ENCODE measurements at places on chromosomes 6 and 20.

GRCh38 chr6:144297511-144298100, 12.5 kb downstream of the UTRN start:
- DNase-seq = no peak

GRCh38 chr6:163289447-163289846, 125.1 kb upstream of the QKI start:
- DNase-seq = no peak

DNA sequence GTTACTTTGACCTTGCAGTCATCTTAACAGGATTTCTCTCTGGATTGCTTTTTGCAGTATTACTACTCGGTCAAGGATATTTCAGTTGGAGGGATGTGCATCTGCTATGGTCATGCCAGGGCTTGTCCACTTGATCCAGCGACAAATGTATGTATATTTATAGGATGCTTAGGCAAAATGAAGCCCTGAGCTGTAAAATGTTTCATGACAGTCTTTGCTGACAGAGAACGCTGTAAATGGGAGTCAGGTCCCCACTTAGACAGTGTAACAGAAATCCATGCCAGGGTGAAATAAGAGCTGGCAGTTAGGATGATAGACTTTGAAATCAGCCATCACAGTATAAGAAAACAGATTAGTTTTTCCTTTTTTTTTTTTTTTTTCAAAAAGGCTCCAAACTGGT, 264.0 kb downstream of the LAMA2 start:
- no peak for DNase-seq

GRCh38 chr6:149252622-149253021, 64.9 kb upstream of the TAB2 start:
- DNase-seq = no peak

DNA sequence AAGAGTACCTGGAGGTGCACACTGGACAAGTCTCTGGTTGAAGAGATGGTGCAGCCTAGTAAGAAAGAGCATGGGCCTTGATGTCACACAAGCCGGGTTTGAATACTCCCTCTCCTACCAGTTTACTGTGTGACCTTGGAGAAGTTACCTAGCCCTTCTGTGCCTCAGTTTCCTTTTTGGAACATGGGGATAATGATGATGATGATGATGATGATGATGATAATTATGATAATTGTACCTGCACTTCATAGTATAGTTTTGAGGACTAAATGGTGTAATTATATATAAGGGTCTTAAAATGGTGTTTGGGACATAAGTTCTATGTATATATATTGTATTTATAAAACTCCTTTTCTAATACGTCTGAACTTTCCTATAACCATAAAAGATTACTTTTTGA, 41.7 kb downstream of the POPDC3 start:
- no peak for DNase-seq

DNA sequence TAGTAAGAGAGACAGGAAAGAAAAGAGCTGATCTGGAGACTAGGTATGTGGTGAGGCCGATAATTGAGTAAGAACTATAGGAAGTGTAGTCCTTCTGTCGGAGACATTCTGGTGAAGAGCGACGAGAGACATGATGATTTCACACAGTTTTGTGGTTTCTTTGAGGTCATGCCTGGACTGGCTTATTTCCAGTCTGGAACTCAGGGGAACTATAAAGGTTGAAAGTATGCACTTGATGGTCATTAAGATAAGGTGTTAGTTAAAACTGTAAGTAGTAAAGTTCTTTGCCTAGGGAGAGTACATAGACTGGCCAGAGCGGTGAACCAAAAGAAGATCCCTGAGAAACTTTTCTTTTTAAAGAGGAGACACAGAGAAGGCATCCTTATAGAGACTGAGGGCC, 68.8 kb downstream of the RFX6 start:
- DNase-seq = no peak

GRCh38 chr6:148151896-148152643, 190.6 kb upstream of the SASH1 start:
- DNase-seq = no peak

DNA sequence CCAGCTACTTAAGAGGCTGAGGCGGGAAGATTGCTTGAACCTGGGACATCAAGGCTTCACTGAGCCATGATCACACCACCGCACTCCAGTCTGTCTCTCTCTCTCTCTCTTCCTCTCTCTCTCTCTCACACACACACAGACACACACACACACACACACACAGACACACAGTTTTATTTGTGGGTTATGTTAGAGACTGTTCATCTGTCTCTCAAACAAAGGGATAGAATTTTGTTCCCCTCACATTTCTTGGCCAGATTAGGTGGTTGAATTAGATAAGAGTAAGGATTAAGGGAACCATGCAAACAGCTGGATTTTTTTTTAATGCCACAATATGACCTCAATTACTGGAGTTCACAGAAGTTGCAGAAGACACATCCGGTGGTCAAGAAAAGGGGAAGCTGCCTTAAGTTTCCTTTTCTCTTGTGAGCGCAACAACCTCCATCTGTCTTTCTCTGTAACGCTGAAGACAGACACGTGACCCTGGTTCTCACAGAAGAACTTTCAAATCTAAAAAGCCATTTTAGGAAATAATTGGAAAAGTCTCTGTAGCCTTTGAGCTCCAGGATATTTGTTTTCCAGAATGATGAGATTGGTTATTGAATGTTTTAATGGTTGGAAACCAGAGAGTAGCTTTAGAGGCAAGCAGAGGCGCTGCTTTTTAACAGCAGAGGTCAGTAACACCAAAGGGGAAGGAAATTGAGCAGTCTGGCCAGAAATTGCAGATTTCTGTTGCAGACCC, 32.9 kb upstream of the LGSN start:
- no peak for DNase-seq

- DNase-seq = peak; percentile 44
Measured at GRCh38 chr6:117605169-117605826, 3.0 kb upstream of the GOPC start.

- DNase-seq = no peak
Measured at GRCh38 chr20:32626859-32627636, 41.9 kb upstream of the NOL4L start.

GRCh38 chr6:103707596-103708325, 1152.0 kb downstream of the HACE1 start:
- DNase-seq = no peak

DNA sequence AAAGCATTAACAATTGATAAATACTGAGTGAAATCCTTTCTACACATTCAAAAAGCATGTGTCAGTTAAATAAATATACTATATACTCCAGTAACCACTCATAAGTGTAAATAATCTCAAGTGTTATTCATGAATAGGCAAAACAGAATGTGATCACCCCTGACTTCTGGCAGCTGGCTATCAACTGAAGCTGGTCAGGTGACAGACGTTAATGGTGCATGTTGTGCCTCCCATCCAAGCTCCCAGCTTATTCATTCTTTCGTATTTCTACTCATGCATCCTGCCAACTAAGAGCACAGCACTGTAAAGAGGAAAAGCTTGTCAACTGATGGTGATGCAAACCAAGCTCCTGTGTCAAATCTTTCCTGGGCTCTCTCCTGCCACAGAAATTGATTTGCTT, 7.7 kb downstream of the PSMB1 start:
- no peak for DNase-seq

DNA sequence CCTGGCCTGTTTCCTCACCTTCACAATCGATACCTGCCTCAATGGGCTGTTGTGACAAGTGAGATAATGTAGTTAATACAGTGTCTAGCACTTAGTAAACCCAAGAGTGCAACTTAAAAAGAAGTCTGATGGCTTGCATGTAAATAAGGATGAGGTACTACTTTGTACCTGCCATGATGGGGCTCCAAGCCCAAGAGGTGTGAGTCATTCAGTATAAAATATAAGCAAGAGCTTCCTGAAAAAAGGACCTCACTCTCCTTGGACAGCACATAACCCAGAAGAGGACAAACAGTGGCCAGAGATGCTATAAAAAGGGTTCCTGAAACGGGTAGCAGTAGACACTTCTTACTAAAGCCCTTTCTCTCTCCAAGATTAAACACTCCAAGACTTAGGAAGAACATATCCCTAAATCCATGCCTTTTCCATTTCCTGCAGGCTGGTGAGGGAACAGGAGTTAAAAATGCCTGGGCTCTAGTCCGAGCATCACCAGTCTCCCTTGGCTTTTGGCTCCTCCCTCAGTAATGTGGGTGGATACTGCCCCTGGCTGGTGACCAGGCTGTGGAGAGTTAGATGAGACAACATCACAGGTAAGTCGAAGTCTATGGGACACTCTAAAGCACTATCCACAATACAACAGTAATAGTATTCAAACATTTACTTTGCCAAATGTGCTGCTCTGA, 4.3 kb downstream of the UBE2V1 start:
- no peak for DNase-seq

DNA sequence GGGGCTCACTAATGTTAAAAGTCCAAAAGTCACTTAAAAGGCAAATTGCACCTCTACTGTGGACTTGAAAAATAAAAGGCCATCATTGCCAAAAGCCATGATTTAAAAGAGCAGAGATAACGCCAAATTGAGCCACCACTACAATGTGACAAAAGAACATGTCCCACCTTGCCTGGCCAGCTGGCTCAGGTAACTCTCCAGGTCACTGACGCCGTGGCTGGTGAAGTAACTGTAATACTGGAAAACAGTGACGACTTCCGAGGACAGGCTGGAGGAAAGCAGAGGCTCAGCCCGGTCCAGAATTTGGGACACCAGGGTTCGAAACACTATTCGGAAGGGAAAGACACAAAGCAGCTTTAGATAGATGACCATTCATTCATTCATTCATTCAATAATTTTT, 29.3 kb upstream of the ARMH2 start:
- DNase-seq = no peak

GRCh38 chr20:53751620-53752318, 158.1 kb upstream of the ZNF217 start:
- DNase-seq = no peak

DNA sequence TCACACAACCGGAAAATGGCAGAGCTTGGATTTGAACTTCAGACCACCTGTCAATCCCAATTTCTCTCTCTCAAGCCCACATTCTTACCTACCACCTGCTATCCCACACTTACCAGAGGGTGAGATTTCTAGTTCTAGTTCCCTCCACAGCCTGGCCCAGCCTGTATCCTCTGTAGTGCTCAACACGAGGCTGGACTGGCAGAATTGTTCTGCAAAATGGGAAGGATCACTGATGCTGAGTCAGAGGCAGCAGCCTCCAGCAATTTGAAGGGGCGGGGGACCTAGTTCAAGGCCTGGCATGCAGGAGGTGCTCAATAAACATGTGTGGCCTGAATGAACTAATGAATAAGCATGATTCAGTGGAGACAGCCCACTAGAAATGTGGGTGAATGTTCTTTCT, 53.6 kb upstream of the TTPAL start:
- DNase-seq = no peak

DNA sequence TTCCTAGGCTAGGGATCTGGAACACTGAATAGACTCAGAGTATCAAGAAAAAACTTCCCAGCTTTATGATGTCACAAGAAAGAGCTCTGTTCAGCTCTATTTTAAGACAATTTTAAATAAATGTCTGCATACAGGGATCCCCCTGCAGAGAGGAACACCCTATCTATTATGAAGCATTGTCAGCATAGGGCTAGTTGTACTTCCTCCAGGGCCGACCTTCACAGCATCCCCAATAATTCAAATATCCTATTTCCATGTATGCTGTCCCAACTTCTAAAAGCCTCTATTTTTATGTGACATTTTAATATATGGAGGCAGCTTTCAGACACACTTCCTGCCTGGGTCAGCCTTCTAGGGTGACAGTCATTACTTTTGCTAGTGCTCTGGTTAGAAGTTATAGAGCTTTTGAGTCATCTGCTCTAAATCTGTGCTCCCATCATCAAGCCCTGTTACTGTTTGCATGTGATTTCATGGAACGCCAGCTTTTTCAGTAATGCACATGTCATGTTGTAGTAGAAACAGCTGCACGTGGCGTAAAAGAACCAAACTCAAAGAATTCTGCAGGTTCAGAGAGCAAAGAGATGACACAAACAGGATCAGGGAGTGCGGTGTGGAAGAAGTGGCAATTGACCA, 189.2 kb downstream of the ADGB start:
- DNase-seq = no peak

DNA sequence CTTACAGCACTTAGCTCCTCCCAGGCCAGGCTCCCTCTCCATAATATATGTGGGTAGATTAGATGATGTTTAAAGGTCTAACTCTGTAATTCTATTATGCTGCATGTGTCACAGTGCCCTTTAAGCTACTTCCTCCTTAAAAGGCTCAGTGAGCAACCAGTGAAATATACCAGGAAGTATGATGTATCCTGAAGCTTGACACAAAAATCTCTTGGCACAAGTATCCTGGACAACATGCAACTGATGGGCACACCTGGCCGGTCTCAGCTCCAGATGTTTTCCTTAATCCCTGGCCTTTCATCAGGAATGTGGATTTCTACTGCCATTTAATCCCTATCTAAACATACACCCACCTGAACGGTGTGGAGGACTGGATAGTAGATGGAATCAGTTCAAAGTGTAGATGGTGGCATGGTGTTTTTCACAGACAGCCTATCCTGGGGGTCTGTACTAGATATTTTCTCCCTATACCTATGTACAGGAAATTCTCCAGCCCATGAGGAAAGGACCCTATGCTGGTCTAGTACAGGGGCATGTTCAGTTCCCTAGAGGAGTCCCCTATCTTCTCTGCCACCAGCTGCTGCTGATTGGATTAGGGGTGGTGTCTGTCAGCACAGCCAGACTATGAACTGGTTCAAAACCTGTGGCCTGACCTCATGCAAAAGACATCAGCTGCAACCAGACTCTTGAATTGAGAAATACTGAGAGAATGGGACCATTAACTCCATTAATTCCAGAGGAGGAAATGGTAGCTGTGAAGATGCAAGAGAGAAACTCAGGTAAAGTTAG, 59.4 kb upstream of the CITED2 start:
- no peak for DNase-seq

DNA sequence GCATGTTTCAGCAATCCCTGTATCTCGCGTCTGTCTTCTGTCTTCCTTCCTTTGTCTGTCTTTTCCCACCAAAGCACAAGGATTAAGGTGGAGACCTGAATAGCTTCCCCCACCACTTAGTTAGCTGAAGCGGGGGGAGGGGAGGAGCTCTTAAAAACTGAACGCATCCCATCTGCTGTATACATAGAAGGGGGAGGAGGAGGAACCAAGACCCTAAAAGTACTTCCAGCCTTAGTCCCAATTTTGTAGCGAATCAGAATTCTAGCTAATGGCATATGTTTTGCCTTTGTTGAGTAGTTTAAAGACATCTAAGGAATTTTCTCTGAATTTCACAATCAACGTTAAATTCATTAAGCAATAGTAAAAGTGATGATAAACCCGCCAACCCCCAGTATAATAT, 47.9 kb downstream of the GNAS start:
- DNase-seq = no peak

DNA sequence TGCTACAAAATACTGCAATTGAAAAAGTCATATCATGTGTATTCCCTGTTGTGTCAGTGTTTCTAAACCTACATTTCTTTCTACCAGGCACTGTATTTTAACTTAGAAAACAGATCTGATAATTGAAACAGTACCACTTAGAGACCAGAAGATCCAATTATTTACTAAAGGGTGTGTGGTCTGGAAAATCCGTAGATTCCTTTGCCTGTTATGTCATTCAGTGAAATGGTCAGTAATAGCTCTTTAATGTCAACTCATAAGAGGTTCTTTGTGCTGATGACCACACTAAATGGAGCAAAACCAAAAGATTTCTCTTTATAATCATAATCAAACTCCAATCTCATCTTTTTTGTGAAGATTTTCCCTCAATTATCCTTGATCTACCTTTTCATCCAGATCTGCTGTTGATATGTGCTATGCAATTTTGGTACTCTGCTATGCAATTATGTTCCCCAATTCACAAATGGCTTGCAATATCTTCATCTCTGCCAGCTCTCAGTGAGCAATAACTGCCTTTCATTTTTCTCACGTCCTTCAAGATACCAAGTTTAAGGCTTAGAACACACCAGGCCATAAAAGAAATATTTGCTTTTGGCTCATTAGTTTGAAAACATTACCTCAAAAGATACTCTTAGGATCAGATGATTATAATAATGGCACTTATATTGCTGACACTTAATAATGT, 165.5 kb downstream of the MOXD1 start:
- DNase-seq = no peak
